Stimulated activated CD4-positive, alpha-beta T cell treated with anti-CD3 and anti-CD28 coated beads, Interleukin-2, amount 100 ng/mL, for 24 hours (primary cell): ENCODE measurements at places on chromosomes 12 and 14.
A peak's percentile ranks its signal among the peaks of the same experiment; 100 is the strongest.

GRCh38 chr12:118345355-118345754, 27.4 kb downstream of the TAOK3 start:
- no peak for DNase-seq

DNA sequence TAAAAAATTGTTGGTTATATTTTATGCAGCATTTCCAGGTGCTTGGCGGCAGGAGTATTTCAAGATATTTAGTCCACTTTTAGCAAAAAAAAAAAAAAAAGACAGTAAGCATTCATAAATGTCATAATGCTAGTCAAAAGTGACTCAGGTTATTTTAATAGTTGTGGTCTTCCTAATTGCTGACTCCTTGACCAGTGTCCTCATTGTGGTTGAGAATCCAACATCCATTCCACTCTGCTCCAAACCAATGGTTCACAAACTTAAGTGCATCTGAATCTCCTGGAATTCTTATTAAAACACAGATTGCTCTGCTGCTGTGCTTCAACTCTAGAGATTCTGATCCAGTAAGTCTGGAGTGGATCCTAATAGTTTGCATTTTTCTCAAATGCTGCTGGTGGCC, 71.4 kb downstream of the AKAP6 start:
- DNase-seq, result no peak

DNA sequence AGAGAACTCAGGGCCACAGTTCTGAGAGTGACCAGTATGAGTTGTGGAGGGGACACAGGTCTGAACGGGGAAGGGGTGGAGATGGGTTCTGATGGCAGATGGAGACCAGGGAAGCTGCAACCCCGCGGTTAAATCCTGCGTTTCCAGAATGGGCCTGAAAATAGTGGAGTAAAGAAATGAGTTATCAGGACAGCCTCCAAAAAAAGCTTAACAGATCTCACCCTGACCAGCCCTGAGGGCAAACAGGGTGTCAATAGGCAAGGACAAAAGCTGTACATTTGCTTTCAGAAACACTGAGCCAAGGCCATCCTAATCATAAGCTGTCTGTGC, 555 bp upstream of the RTN1 start:
- DNase-seq, result no peak

- no peak for DNase-seq
These were observed 37.7 kb downstream of the SLC5A8 start for GRCh38 chr12:101172316-101172715.

- DNase-seq, result no peak
These were observed 104.3 kb upstream of the MAX start for GRCh38 chr14:65206448-65207096.

DNA sequence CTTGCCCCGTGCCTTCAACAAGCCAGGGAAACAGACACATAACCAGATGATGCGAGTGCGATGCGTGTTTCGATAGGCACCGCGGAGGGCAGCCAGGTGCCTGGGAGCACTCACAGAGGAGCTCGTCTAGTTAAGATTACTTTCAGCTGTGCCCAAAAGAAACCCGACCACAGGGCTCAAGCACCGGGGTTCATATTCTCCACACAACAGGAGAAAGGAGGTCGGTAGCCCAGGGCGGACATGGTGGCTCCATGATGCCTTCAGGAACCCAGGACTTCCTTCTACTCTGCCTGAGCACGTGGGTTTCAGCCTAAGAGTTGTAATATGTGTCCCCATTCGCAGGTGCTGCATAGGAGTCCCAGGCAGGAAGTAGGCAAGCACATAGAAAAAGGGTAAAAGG, 53.7 kb upstream of the DDX11 start:
- DNase-seq, result no peak

- DNase-seq, result peak; percentile 81
These were observed 25.6 kb downstream of the CALCOCO1 start for GRCh38 chr12:53701518-53702264.

- no peak for DNase-seq
These were observed 71.7 kb downstream of the FLRT2 start for GRCh38 chr14:85601690-85602089.

GRCh38 chr12:97572220-97572619, 109.6 kb downstream of the RMST start:
- no peak for DNase-seq

DNA sequence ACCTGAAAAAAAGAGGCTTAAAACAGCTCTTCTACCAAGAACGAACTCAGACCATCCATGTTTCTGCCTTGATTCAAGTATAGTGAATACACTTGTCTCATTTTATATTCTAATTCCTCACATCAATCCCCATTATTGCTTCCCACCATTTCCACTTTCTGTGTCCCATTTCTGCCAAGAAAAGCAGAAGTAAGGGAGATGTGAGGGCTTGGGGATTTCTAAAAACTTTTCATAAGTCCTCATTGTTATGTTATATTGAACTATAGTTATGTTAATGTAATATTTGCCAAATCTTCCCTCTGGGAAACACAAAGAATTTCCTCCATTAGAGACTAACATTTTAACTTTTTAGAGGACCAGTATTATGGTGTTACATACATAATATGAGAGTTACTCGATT, 48.2 kb upstream of the PSMA6 start:
- no peak for DNase-seq

GRCh38 chr14:81534510-81535074, 939 bp upstream of the SEL1L start:
- DNase-seq, result no peak

GRCh38 chr12:18646286-18646890, 91.4 kb downstream of the PLCZ1 start:
- DNase-seq, result no peak

GRCh38 chr14:66495218-66496098, 9.3 kb downstream of the CCDC196 start:
- peak; percentile 34 for DNase-seq

GRCh38 chr12:3350432-3350831, 140.6 kb upstream of the PRMT8 start:
- DNase-seq, result no peak

- no peak for DNase-seq
These were observed 92.5 kb downstream of the SSPN start for GRCh38 chr12:26287671-26288381.

GRCh38 chr12:4991373-4991772, 52.3 kb upstream of the KCNA5 start:
- no peak for DNase-seq

DNA sequence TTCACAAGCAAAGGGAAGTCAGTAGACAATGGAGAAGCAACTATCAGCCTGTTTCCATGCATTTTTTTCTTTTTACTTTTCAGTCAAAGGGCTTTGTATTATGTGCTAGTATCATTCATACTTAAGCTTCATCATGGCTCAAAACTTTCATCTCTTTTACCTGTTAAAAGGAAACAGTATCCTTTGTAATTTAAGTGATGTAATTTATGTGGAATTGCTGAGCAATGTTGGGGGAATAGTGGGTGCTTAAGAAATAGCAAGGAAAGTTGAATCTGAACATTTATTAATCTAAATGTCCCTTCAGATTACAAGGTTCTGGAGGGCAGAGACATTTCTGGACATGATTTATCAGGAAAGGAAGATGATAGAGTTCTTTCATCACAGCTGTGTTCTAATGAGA, 915.3 kb downstream of the VRK1 start:
- no peak for DNase-seq

- DNase-seq, result no peak
These were observed 30.5 kb downstream of the PUS7L start for GRCh38 chr12:43728117-43728516.

GRCh38 chr12:111390910-111391309, 14.8 kb upstream of the SH2B3 start:
- no peak for DNase-seq

DNA sequence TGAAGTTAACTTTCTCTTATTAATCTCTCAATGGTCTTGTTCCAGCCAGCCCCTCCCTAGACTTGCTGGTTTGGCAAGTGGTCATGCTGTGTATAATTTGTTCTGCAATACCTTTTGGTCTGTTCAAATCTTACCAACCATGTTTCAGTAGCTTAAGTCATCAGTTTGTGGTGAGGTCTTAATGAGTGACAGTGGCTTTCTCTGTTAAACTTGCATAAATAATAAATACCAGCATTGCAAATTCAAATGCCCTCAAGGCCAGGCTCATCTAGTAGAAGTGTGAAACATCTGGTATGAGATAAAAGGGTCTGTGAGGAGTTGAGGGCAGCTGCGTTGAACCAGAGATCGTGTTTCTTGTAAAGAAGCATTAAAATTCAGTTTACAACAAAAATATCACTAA, 319.5 kb downstream of the TMEM117 start:
- DNase-seq, result no peak

GRCh38 chr12:91882910-91883309, 262.7 kb downstream of the BTG1 start:
- no peak for DNase-seq

- DNase-seq, result peak; percentile 58
These were observed 103.3 kb upstream of the FKBP4 start for GRCh38 chr12:2691345-2692071.

DNA sequence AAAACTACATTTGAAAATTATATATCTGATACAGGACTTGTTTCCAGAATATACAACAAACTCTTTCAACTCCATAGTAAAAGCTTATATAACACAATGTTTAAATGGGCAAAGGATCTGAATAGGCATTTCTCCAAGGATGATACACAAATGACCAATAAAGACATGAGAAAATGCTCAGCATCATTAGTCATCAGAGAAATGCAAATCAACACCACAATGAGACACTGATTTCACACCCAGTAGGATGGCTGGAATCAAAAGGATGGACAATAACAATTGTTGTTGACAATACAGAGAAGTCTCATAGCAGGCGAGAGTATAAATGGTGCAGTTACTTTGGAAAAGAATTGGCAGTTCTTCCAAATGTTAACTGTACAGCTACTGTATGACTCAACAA, 394.9 kb downstream of the BCL11B start:
- DNase-seq, result no peak

GRCh38 chr14:64920465-64920864, 6.2 kb downstream of the CHURC1 start:
- DNase-seq, result no peak

- DNase-seq, result no peak
These were observed 2.0 kb upstream of the KRT75 start for GRCh38 chr12:52436000-52436827.

DNA sequence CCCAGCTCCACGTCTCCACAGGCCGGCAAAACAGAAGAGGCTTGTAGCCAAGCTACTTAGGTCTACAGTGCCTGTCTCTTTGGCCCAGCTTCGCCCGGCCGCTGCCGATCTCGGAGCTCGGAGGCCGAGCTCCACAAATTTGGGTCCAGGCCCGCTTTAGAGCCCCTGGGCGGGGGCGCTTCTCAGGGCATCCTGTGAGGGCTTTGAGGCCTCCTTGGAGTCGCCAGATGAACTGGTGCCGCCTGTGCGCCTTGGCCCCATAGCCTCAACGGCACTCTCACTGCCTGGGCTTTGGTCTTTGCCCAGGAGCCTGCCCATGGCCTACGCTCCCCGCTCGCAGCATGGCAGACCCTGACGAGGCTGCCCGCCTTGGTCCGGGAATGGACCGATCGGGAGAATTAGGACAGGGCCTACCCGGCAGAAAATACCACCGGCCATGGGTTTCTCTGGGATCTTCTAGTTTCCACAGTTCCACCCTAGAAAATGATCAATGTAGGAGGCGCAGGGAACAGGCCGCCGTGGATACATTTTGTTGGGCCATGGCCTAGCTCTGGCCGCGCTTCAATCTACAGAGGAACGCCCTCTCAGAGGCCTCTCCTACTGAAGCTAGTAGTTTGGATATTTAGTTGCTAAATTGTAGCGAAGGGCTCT, 953 bp upstream of the NKX2-8 start:
- DNase-seq, result no peak

DNA sequence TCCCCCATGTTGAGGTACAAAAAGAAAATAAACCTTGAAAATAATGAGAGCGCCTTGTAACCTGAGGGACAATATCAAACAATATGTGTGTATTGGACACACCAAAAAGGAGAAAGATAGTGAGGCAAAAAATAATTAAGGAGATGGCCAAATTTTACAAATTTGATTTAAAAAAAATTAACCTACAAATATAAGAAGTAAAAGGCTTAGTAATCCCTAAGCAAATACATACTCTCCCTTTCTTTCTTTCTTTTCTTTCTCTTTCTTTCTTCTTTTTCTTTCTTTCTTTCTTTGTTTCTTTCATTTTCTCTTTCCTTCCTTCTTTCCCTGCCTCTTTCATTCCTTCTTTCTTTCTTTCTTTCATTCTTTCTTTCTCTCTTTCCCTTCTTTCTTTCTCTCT, 133.4 kb downstream of the PIK3C2G start:
- DNase-seq, result no peak

DNA sequence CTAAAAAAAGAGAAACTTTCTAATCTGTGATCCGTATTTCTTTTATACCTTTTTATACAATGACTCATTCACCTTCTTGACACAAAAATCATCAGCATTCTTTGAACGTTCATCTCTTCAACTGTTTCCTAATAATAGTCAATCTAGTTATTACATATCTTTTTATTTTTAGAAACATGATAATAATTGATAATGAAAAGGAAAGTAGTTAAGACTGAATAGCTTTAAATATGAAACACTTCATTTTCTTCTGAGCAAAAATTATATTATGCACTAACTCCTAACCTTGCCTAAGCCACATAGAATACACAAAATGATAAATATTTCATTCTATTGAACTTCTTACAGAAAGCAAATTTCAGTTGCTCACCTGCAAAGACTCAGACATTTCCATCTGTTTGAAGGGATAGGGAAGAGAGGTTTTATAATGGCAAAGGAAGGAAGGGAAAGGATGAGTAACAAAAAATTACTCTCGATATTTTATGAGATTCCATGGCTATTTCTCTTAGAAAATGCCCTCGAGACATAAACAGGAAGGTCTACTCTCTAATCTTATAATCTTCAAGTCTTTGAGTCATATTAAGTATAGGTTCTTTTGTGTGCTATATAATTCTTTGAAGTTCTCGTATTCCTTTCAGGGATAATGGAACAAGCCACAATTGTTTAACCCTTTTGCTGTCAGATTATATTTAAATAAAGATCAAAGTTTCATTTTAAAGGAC, 7.5 kb upstream of the KLHL42 start:
- no peak for DNase-seq

DNA sequence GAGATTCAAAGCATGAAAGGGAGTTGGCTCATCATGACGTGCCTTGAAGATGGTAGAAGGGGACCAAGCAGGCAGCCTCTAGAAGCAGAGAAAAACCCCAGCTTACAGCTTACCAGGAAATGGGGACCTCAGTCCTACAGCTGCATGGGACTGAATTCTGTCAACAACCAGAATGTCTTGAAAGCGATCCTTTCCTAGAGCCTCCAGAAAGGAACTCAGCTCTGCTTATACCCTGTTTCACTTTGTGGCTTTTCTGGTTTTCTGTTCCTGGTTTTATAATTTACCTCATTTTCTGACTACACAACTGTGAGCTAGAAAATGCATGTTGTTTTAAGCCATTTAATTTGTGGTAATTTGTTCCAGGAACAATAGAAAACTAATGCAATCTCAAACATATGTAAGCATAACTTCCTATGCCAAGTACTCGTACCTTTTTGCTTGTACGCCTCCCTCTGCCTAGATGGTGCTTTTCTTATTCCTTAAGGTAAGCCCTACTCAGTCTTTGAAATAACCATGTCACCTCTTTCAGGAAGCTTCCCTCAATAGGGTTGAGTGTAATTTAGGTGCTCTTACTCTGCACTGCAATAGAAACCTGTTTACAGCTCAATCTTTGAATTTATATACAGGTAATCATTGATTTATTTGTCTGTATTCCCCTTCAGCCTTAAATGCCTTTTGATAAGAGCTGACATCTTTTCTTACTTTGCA, 348.8 kb downstream of the TMEM117 start:
- DNase-seq, result no peak
